ENCODE measurements at places on chromosomes 13 and 19.

- no peak for DNase-seq
Observed at GRCh38 chr19:22526661-22527272, 104.6 kb upstream of the ZNF98 start.

DNA sequence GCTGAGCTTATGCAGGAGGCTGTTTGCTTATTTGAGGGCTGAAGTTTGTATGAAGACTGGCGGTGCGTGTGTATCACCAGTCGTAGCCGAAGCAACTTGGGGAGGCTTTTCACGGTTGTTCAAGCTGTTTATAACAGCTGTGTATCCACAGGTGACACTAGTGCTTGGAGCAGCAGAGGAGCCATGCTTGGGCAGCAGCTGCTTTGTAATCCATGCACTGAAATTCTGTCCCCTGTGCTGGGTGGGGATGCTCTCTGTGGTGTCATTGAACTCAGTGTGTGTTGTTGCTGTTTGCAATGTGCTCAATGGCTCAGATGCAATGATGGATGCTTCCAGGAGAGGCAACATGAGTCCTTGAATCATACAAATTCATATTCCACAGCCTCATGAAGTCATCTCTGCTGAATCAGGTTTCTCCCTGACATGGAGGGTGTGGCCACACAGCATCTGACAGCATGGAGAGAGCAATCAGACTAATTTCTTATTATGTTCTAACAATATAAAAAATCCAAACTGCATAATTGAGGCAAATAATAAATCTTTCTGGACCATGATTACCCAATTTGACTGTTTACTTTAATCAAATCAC is 18.8 kb upstream of the GTF3A start:
- DNase-seq, result no peak

GRCh38 chr19:36152352-36153091 is at the start of gene COX7A1:
COX7A1 (minus strand) TSS chr19:36152447; CDS start chr19:36152407, 40 bp downstream.
- DNase-seq, result no peak

- DNase-seq, result no peak
Observed at GRCh38 chr13:95226932-95227695, 74.1 kb downstream of the ABCC4 start.

GRCh38 chr19:2529473-2529918 is 53.6 kb downstream of the GADD45B start:
- no peak for DNase-seq

DNA sequence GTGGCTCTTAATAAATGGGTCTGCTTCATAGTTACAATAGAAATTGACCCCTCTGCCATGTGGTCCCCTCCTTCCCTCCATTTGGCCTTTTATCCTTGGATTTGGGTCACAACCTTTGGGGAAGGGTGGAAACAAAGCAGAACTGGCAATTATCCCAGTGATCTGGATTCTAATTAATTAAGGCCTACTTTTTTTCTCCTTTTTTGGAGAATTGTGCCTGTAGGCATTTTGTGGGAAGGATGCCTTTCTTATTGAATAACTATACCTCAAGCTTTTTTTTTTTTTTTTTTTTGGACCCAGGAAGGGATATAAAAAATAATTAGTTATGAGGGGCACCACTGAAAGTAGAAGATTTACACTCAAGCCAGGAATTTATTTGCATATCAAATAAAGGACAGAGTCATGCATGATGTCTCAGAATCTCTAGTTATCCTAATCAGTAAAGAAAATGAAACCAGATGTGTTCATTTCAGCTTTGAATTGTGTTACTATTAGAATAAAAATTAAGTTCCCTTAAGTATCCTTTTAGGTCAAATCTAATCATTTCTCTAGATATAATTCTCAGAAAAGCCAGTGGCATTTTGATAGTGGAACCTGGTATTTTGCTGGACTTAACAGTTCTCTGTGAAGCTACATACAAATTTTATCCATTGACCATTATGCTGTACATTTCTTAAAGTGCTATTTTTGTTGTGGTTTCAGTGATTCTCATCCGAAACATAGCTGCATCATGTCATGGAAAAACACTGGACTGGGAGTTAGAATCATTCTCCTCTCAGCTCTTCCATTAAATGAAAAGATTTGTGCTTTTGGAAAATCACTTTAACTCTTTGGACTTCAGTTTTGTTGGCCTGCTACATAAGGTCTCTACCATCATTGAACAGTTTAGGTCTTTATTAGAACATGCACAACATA is 129.3 kb downstream of the KCNRG start:
- no peak for DNase-seq
